ENCODE measurements at places on chromosomes 5 and 9.

- no peak for DNase-seq
Measured at GRCh38 chr9:122370869-122371755, at the start of gene PTGS1. Gene PTGS1 (plus strand): TSS chr9:122371024. CDS start chr9:122371085, 61 bp downstream.

- DNase-seq: no peak
Measured at GRCh38 chr5:124936626-124936933, 190.1 kb upstream of the ZNF608 start.

DNA sequence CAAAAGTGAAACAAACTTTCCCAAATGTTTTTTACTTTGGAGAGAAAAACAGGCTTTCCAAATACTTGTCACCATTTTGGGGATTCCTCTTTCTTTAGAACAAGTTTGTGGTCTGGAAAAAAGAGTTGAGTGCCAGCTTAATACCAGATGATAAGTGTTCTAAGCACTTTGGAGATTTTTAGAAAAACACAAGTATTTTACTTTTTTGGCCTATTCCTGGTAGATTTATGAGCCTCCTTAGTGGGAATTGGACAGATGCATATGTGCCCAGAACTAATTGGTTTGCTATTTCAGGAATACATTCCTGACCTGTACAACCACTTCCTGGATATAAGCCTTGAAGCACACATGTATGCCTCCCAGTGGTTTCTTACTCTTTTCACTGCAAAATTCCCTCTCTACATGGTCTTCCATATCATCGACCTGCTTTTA lies 40.5 kb downstream of the GPR21 start:
- DNase-seq: peak; percentile 71

DNA sequence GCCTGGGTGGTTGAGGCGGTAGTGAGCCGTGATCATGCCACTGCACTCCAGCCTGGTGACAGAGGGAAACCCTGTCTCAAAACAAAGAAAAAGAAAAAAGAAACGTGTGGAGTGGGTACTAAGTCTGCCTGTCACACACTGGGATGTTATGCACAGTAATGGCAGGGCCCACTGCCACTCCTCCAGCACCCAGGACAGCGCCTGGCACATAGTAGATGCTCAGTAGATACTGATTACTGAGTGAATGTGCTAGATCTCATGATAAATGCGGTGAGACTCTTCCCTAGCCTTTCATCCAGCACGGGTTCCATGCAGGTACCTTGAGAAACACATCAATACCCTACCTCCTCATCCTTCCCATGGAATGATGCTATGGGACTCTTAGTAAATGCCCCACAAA lies 87.4 kb upstream of the HSPA9 start:
- DNase-seq: no peak

DNA sequence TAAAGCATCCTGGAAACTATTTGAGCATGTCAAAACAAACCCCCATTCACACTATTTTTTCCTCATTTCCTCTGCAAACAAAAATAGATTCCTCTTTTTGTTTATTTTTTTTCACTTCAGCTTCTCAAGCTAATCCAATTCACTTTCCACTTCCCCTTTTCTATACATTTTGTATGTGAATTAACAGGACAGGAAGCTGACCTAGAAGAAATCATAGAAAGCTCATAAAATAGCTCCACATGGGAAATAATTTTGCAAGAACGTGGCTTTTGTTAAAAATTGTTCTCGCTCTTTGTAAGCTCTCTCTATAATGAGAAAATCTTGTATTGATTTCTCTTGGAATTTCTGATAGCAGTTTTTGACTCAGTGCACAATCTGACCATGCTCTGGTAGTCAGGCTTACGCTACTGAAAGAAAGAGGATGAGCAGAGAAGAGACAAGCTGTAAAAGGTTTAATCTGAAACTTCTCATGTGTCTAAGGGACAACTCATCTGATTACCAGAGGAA lies 215.8 kb downstream of the ADAMTS12 start:
- no peak for DNase-seq

- DNase-seq: no peak
Measured at GRCh38 chr5:142153674-142154448, 45.3 kb downstream of the NDFIP1 start.

- DNase-seq: no peak
Measured at GRCh38 chr5:111606194-111606593, 93.9 kb upstream of the STARD4 start.

DNA sequence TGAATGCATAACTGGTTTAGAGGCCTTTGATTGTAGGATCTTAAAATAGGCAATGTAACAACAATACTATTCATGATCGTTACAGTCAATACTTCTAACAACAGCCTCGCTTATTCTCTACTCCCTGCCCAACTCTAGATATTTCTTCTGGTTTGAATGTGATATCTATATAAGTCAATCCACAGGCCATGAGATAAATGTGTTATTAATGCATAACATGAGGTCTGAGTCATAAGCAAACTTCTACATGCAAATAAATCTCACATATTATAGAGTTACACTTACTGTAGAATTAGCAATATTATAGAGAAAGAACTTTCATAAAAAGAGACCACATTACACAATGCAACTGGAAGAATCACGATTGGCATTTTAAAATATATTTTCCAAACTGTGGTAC lies 2.9 kb upstream of the ALDOB start:
- no peak for DNase-seq

- DNase-seq: no peak
Measured at GRCh38 chr5:76445830-76446229, 42.7 kb downstream of the IQGAP2 start.

DNA sequence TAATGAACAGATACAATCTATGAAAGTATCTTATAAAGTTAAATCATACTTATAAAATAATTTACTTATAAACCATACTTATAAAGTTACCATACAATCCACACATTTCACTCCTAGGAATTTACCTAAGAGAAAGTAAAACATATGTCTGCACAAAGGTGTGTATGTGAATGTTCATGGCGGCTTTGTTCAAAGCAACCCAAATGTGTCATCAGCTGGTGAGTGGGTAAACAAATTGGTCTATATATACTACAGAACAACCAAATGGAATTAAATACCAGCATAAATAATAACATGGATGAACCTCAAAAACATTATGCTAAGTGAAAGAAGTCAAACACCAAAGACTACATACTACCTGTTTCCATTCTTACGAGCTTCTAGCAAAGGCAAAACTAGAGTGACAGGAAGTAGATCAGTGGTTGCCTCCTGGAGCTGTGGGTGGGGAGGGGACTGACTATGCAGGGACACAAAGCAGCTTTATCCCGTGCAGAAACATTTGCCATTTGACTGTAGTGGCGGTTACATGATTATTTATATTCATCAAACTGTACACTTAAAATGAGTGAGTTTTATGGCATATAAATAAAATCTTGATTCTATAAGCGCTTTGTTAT lies 10.6 kb downstream of the TRAF1 start:
- no peak for DNase-seq

DNA sequence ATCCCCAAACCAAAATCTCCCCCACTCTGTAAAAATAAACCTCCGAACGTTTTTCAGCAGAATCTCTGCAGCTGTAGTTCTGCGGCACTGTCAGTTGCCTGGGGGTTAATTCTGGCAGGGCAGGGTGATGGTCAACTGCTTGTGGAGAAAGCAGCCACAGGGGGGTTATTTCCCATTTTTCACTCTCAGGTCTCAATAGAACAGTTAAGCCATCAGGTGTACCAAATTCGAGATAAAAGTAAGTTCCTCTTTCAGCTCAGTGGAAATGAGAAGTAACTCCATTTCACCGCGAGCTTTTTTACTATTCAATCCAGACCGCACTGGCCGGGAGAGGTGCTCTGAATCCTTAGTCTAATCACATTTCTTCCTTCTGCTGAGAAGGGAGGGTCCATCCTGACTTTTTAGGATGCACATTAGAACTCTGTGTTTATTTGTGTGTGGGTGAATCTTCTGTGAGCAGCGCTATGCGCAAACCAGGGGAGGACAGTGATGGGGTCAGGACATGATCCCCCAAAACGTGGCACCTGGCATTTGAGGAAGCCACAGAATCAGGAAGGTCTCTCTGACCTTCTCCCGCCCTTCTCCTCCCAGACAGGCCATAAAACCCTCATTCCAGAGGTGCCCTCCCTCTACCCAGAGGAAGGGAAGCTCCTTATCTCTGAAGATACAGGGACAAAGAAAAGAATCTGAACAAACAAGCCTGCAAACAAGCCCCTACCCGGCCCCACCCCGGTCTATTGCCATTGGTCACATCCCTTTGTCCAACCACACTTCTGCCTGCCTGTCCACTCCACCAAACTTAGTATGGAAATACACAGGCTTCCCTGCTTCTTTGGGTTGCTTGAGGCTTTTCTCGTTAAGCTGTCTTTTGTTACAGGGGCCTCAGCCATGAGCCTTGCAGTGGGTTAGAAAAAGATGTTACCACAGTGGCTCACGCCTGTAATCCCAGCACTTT lies 229.0 kb downstream of the ROR2 start:
- no peak for DNase-seq

DNA sequence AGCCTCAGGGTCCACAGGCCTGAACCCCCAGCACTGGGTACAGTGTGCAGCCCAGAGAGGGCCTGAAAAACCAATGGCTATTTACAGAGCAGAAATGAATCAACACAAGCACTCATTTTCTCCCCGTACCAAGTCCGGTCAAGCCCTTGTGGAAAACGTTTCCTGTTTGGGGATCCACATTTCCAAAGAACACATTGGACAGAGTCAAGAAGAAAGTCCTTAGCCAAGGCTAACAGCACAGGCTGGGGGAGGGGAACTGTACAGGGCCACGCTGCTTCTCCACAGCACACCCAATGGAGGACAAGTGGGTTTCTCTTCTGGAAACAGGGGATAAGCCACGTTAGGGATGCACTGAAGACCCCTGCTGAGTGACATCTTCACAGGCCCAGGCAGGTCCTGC lies 62.3 kb downstream of the NSUN2 start:
- no peak for DNase-seq

- no peak for DNase-seq
Measured at GRCh38 chr9:21993893-21994555, at the start of gene CDKN2A. Gene CDKN2A (minus strand): TSS chr9:21994392.

DNA sequence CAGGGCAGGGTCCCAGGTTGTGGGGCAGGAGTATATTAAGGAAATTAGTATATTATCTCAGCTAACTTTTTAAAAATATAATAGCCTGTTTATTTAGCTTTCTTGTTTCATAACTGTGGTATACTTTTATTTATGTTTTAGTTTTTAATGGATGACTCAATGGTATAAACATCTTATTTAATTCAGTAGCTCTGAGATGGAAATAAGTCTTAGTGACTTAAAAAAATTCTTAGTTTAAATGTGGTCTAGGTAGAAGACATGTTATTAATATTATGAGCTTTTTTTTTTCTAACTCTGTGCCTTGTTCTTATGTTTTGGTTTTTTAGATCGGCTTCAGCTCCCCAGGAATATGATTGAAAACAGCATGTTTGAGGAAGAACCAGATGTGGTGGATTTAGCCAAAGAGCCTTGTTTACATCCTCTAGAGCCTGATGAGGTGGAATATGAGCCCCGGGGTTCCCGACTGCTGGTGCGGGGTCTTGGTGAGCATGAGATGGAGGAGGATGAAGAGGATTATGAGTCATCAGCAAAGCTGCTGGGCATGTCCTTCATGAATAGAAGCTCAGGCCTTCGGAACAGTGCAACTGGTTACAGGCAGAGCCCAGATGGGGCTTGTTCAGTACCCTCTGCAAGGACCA lies 43.1 kb downstream of the LNPEP start:
- peak; percentile 31 for DNase-seq

- no peak for DNase-seq
Measured at GRCh38 chr9:128885798-128886197, 3.9 kb downstream of the LRRC8A start.

DNA sequence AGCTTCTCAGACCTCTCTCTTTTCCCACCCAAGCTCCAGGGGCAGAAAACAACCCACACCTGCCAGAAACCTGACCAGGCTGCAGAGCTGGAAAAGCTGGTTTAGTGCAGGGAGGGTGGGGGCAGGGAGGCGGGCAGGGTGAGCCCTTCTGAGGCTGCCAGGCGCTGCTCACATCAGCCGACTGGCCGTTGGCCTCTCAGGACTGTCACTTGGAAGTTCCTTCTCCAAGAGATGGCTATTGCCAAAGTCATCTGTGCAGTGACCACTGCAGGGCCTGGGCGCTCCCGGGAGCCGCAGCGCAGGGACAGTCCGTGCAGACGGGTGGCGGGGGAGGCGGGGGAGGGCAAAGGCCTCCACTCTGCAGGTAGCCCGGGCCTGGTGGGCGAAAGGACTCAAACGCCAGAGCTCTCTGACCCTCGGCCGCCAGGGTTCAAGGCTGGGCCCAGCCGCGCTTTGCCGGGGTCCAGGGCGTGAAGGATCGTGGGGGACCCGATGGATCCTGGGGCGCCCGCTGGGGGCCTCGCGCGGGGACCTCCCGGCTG lies 205.0 kb upstream of the IER5L start:
- DNase-seq: no peak

DNA sequence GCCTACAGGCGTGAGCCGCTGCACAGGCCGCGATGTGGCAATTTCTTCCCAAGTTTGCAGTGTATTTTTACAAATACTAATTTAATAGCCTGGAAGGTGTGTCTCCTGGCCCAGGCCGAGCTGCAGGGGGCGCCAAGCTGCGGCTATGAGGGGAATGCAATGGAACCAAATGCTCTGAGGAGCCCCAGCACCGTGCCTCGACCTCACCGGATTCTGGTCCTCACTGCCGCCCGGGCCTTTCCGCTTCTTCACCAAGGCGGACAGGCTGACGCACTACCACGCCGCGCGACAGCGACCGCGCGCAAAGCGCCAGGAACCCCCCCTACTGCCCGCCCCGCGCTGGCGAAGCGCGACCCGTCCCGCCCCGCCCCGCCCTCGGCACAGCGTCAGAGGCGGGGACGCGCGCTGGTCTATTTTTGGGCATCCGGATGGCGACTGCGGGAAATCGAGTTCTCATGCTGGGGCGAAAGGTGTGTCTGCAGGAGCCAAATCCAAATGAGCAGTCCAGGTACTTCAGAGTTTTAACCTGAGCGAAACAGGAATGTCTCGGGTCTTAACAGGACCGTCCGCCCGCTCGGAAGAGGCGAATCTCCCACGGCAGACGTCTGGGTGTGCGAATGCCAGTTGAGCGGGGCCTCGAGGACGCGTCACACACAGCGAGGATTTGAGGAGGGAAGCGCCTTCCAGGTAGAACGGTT lies 31.7 kb upstream of the PRXL2C start:
- DNase-seq: peak; percentile 77

DNA sequence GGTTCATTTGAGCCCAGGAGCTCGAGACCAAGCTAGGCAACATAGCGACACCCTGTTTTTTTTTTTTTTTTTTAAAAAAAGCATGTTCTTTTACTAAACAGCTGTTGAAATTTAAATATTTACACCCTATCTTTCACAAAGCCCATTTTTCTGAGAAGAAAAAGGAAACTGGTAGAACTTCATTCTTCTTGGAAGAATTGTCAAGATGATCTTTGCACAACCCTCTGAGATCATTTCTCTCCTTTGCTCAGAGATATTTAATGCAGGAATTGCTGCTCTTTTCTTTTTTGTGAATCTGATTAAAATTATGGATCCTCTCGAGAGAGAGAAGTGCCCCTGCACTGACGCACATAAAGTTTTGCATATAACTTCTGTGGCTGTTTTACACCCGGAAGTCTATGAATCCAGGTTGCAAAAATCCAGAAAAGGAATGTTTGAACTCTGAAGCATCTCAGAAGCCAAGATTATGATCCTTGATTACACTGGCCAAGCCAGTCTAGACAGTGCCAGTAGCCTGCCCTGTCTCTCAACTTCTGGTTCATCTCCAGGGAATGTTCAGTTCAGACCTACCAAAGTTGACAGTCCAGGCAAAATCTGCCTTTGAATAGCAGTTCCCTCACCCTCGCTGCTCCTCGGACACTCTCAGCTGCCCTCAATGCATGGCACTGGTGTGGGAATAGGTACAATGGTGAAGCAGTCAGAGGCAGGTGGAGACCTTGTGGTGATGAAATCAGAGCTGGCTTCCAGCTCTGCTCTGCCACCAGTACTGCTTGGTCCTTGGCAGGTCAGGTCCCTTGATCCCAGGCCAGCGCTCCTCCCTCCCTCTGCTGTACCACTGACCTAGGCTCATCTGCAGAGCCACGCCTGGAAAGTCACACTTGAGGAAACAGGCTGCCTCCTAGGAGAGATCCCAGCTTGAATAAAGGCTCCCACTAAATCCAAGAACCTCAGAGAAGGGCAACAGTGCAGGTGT lies 13.3 kb upstream of the SLC31A2 start:
- DNase-seq: no peak

Data from fibroblast of mammary gland (primary cell).